Fibroblast of skin of scalp (primary cell): ENCODE measurements at places on chromosomes 6 and 20.

DNA sequence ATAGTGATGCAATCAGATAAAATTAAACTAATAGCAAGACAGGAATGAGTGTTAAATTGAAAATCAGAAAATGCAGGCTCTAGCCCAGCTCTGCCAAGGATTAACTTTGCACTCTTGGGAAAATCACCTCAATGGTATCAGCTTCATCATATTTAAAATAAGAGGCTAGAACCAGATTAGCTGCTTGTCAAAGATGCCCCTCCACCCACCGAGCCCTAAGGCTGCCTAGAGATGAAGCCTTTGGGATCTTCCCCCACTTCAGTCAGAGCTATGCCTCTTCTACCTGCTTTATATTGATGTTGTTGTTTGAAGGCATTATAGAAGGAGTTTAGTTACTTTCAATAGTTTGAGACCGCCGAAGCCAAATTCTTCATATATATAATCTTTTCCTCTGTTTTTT is 47.4 kb downstream of the HDDC2 start:
- no peak for DNase-seq

DNA sequence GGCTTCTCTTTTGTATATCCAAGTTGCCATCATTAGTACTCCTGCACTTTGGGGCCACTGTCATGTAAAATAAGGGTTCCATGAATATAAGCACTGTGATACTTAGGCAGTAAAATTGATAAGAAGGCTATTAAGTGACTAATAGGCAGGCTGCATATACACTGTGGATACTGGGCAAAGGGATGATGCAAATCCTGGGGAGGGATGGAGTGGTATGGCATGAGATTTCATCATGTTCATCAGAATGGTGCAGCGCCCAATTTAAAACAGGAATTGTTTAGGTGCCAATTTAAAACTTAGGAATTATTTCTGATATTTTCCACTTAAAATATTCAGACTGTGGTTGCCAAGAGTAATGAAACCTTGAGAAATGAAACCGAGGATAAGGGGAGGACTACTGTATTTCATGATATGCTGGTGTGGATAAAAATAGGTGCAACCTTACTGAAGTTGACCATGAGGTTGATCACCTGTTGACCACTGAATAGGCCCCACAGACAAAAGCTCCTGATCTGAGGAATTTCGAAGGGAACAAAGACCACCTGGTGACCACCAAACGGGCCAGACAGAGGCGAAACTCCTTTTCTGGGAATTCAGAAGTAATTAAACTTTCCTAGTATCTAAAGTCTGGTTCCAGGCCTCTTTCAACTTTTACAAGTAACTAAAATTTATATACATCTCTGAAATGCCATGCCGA is 4.9 kb upstream of the TRIM39 start:
- DNase-seq = peak; percentile 57

DNA sequence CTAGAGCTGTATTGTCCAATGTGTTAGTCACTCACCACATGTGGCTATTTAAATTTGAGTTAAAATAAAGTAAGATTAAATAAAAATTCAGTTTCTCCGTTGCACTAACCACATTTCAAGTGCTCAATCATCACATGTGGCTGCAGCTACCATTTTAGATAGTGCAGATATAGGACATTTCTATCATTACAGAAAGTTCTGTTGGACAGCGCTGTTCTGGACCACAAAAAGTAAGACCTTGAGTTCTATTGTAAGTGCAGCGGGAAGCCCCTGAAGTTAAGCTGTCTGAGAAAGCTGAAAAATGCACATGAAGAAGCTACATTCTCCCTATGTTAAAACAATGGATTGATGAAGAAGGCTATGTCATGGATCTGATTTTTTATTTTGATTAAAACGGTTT is 1.1 kb downstream of the ORC3 start:
- DNase-seq = no peak

- no peak for DNase-seq
These were observed 145.9 kb downstream of the RALGAPA2 start for GRCh38 chr20:20566516-20566915.

DNA sequence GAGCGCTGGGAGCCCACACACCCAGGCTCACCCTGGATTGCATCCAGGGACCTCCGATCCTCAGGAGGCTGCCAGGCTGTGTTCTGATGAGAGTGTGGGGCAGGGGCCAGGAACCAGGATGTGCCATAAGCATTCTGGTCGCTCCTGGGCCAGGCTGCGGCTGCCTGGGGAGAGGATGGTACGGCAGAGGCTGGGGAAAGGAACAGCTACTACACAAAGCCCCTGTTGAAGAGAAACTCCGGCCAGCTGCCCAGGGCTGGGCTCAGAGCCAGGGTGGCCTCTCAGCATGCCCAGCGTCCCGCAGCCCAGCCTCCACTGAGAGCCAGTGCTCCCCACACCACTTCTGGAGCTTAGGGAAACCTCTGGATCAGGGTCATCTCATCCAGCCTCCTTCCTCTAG is 21.7 kb upstream of the OCSTAMP start:
- no peak for DNase-seq

- DNase-seq = no peak
These were observed 232.5 kb downstream of the PTPRT start for GRCh38 chr20:42957018-42957703.

- DNase-seq = no peak
These were observed 43.5 kb upstream of the PCMTD2 start for GRCh38 chr20:64211874-64212658.

DNA sequence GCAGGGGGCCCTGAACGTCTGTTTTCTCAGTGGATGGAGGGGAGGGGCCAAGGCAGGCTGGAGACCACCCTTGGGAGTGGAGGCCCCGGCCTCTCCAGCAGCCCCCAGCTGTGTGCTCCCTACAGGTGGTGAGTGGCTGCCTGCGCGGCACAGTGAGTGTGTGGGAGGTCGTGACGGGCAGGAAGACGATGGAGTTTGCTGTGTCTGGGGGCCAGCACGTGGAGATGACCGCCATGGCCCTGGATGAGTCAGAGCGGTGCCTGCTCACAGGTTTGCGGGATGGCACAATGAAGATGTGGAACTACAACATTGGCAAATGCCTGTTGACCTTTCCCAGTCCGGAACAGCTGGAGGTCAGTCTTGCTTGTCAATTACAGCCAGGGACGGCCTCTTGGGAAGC is 52.6 kb downstream of the EFCAB8 start:
- DNase-seq = no peak

DNA sequence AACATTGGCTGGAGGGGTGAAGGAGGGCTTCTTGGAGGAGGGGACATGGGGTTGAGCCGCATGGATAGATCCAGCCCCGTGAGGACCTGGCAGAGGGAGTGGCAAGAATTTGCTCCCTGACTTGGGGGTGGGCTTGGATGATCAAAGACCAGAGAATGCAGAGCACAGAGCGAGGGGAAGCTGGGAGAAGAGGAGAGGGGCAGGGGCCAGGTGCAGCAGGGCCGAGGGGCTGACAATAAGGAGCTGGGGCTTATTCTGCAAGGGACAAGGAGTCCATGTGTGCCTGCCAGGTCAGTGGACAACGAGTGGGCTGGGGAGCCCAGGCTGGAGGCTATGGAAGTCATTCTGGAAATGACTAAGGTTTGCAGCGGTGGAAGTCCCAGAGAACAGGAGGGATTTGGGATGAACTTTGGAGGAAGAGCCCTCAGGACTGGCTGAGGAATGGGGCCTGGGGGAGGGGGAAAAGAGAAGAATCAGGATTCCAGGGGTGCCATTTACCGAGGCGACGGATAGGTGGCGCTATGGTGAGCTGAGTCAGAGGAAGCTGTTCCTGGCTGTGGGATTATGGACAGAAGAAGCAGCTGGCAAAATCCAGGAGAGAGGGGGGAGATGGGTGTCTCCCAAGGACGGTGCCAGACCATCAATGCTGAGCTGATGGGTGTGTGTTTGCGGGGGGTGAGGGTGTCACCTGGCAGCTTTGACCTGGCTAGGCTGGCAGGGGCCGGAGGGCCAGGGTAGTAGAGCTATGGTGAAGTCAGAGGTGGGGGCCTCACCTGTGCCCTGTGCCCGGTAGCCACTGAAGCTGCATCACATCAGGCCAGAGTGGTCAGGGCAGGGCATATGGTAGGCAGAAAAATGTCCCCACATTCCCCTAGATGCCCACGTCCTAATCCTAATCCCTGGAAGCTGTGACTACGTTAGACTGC is 7.8 kb downstream of the KCNG1 start:
- peak; percentile 78 for DNase-seq

GRCh38 chr20:48613926-48614325 is 213.9 kb downstream of the PREX1 start:
- DNase-seq = no peak

DNA sequence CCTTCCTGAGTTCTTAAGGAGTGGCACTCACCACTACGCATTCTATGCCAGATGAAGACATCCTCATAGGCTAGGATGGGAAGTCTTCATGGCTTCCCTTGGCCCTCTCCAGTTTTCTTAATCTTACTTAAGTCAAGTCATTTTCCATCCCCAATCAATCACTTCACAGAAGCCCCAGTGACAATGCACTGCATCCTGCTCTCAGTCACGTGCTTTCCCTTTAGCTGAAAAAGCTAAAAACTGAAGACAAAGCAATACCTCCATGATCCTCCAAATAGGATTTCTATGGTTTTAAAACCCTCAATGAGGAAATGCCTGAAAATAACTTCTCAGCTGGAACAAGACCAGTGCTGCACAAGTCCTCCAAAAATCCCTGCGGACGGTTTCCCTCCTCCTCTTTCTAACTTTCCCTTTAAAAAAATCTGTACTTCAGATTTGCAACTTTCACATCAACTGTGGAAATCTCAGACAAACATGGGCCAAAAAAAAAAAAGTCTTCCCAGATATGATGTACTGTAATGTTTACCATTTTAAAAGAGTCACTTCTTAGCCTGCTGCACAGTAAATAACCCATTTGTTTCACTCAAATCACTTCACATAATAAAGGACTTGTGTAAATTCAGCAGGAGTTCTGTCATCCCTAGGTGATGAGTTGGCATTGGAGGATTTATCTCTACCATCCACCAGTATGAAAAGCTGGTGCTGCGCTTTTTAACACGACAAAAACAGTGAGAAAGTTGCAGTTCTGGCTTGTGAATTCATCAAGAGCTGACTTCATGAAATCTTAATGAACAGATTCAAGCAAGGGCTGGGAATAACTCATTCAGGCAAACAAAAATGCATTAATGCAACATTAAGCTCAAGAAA is 590.0 kb upstream of the NOX3 start:
- DNase-seq = no peak

DNA sequence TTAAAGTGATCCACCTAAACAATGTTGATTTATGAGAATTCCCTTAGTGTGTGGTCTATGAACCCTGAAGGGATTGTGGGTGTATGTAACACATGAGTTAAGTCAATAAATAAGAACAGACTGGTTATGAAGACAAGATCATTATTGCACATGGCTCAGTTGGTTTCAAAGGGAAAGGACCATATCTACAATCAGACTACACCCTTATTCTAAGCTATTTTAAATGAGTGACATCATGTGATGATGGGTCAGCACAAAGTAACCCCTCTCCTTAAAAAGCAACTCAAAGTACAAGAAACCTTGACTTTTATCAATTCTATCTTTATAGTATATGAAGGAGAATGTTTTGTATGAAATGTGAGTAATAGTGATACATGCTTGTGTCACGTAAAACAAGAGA is 15.3 kb upstream of the ZSCAN23 start:
- no peak for DNase-seq

DNA sequence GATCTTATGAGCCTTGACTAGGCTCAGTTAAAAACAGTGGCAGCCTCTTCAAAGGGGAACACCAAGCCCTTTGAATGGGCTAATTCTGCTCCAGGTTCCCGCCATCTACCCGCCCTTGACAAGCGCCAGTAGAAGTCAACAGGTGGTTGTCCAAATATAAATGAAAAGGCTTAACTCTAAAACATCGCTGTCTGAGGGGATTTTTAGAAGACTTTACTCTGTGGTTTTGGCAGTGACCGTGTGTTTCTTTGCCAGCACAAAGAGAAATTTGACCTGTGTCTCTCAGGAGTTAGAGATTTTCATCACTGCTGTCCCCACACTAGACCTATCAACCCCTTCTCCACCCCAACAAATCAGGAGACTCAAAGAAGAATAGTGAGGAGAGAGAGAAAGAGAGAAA is 19.8 kb upstream of the SIM1 start:
- DNase-seq = no peak

- DNase-seq = no peak
These were observed 15.4 kb downstream of the SPINT3 start for GRCh38 chr20:45500022-45500421.

- DNase-seq = no peak
These were observed 18.4 kb upstream of the BEND6 start for GRCh38 chr6:56936466-56936865.

- DNase-seq = no peak
These were observed 11.4 kb upstream of the KCNQ2 start for GRCh38 chr20:63483834-63484233.

GRCh38 chr6:39128832-39129231 is 13.8 kb upstream of the SAYSD1 start:
- DNase-seq = no peak
